ENCODE measurements at places on chromosomes 3 and 15.
A peak's percentile ranks its signal among the peaks of the same experiment; 100 is the strongest.

DNA sequence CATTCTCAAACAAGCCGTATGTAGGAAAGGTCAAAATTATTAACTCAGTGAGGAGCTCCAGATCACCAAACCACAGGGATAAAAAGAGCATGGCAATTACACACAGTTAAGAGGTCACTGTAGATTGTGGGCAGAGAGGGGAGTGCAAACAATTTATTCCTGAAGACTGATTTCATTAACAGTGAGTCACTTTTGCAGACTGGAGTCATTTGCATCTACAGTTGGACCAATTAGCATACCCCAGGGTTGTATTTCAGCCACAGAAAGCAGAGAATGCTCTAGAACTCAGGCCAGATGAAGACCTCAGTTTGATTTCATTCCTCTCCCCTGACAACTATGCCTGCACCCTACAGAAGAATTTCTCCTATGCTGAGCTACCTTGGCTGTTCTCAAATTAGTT, 40.1 kb downstream of the SETMAR start:
- peak; percentile 90 for ATAC-seq

DNA sequence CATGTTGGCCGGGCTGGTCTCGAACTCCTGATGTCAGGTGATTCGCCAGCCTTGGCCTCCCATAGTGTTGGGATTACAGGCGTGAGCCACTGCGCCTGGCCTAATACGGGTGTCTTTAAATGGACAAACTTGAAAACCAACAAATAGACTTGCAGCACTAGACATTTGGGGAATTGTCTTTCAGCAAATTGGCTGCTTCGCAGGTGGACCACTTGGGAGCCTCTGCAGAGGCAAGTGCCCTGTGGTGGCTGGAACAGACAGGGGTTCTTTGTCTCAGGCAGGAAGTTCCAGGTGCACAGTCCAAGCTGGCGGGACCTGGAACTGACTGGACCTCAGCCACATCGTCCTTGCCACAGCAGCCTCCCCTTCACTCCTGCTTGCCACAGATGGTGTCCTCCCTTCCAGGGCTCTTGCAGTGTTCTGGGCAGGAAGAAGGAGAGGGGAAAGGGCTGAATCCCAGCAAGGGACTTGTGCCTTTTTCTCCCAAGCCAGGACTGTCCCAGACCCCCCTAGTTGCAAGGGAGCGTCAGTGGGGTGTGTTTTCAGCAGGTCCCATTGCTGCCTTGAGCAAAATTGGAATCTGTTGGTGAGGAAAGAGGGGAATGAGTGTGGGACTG, 94.3 kb downstream of the TBC1D2B start:
- ATAC-seq, result no peak

DNA sequence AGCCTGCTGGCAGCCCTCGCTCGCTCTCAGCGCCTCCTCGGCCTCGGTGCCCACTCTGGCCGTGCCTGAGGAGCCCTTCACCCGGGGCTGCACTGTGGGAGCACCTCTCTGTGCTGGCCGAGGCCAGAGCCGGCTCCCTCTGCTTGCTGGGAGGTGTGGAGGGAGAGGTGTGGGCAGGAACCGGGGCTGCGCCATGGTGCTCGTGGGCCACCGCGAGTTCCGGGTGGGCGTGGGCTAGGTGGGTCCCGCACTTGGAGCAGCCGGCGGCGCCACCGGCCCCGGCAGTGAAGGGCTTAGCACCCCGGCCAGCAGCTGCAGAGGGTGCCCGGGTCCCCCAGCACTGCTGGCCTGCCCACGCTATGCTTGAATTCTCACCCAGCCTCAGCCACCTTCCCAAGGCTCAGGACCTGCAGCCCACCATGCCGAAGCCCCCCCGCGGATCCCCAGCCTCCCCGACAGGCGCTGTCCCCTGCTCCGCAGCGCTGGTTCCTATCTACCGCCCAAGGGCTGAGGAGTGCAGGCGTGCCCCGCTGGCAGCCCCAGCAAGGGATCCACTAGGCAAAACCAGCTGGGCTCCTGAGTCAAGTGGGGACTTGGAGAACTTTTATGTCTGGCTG, 863.3 kb downstream of the IGSF11 start:
- no peak for ATAC-seq

GRCh38 chr3:33717616-33717865, 513 bp downstream of the CLASP2 start:
- peak; percentile 68 for ATAC-seq

- ATAC-seq, result no peak
Observed at GRCh38 chr15:48718646-48719045, 73.1 kb upstream of the FBN1 start.

- ATAC-seq, result no peak
Observed at GRCh38 chr3:131387796-131388489, 6.4 kb downstream of the NUDT16 start.

Measured in motor neuron (in vitro differentiated cells).